Tibial nerve (tissue), 4 donors: ENCODE measurements at places on chromosomes 1 and 21. TPM values are rescaled to one million over a fixed set of nuclear protein-coding genes. Genes with fewer than 3 reads are reported as not detected.

The S100A1 gene
- total RNA-seq, result 93.0 TPM

The OR10T2 gene
- total RNA-seq, result not detected

The TTC24 gene
- not detected for total RNA-seq

The TLR5 gene
- total RNA-seq, result 3.7 TPM

The CAPN8 gene
- not detected for total RNA-seq

The MAP10 gene
- total RNA-seq, result 2.5 TPM

The AK5 gene
- total RNA-seq, result 21.3 TPM

The HIVEP3 gene
- 4.9 TPM for total RNA-seq

The REG4 gene
- total RNA-seq, result not detected

The LMX1A gene
- not detected for total RNA-seq

The IL19 gene
- total RNA-seq, result not detected

The OR2T2 gene
- total RNA-seq, result not detected

The LIN28A gene
- total RNA-seq, result not detected

The ZBTB48 gene
- total RNA-seq, result 31.8 TPM

The PAX7 gene
- not detected for total RNA-seq

The SH3BP5L gene
- total RNA-seq, result 16.8 TPM

The CD1D gene
- 0.63 TPM for total RNA-seq

The SH3D21 gene
- 2.3 TPM for total RNA-seq

The SLC45A1 gene
- 15.1 TPM for total RNA-seq

The CFAP45 gene
- 0.63 TPM for total RNA-seq

The KANK4 gene
- total RNA-seq, result 46.3 TPM

The CLCN6 gene
- total RNA-seq, result 24.7 TPM

The BTBD19 gene
- total RNA-seq, result 14.9 TPM

The FCRL5 gene
- total RNA-seq, result 0.21 TPM

The VASH2 gene
- total RNA-seq, result 0.30 TPM

The KLF17 gene
- total RNA-seq, result not detected

The FCRLA gene
- total RNA-seq, result 2.1 TPM

The NUDT4B gene
- total RNA-seq, result 6.9 TPM

The KRTAP20-4 gene
- total RNA-seq, result not detected

The CREB3L4 gene
- 10.2 TPM for total RNA-seq

The RCC2 gene
- 44.1 TPM for total RNA-seq

The RIPK4 gene
- total RNA-seq, result 1.6 TPM

The RAB29 gene
- 15.1 TPM for total RNA-seq

The ARHGEF11 gene
- 41.3 TPM for total RNA-seq

The LCK gene
- 1.4 TPM for total RNA-seq

The YBEY gene
- 6.7 TPM for total RNA-seq

The OR6N1 gene
- total RNA-seq, result not detected

The CELA2A gene
- 0.42 TPM for total RNA-seq

The DEPDC1 gene
- total RNA-seq, result not detected

The MR1 gene
- total RNA-seq, result 26.2 TPM

The OR2T35 gene
- not detected for total RNA-seq

The ETV3L gene
- not detected for total RNA-seq
